ENCODE measurements at places on chromosomes 1 and 21.

DNA sequence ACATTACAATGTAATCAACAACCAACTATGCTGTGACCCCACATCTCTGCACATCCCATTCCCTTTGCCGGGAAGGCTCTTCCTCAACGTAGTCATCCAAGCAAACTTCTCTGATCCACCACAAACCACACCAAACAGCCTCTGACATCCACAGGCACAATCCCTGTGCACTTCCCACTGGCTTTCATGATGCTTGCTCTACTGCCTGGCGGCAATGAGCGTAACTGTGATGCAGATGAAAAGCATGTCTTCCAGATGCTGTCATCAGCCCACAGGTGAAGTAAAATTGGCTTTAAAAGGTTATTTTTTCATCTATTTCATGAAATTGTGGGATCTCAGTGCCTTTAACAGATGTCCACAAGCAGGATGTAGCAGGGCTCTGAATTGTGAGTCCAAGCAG is 635.2 kb downstream of the SMYD3 start:
- no peaks in the 10 kb centered on the region for H3K27me3 ChIP-seq
- H3K36me3 ChIP-seq = no peaks in the 10 kb centered on the region
- no peak overlapping the region for H3K4me3 ChIP-seq
- H3K4me1 ChIP-seq = no peaks in the 10 kb centered on the region
- no peak overlapping the region for H3K27ac ChIP-seq

DNA sequence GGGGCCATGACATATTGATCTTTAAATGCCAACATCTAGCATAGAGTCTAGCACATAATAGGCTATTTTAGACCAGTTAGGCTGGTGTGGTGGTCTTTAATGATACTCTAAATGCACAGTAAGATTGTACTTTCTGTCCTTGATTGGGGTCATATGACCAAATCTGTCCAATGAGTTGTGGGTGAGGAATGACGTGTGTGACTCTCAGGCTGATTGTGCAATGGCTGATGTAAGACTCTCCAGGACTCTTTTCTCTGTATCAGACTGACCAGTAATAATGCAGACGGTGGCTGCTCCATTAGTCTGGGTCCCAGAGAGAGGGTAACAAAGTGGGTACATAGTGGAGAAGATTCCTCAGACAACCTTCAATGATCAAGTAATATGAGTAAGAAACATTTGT is 541.6 kb upstream of the CAMK1G start:
- no peak overlapping the region for H3K27ac ChIP-seq
- H3K27me3 ChIP-seq = no peaks in the 10 kb centered on the region
- no peaks in the 10 kb centered on the region for H3K36me3 ChIP-seq
- DNase-seq = no peak

GRCh38 chr21:27688773-27689172 is 721.9 kb upstream of the ADAMTS5 start:
- no peaks in the 10 kb centered on the region for H3K36me3 ChIP-seq
- no peaks in the 10 kb centered on the region for H3K4me1 ChIP-seq
- no peak overlapping the region for H3K27ac ChIP-seq
- H3K4me3 ChIP-seq = no peak overlapping the region
- DNase-seq = no peak

GRCh38 chr21:36400719-36401118 is 15.5 kb downstream of the CHAF1B start:
- no peaks in the 10 kb centered on the region for H3K27me3 ChIP-seq
- H3K36me3 ChIP-seq = peaks cover 6% of the 10 kb centered on the region
- no peak for DNase-seq
- no peak overlapping the region for H3K27ac ChIP-seq

- no peak overlapping the region for H3K27ac ChIP-seq
- H3K36me3 ChIP-seq = no peaks in the 10 kb centered on the region
- H3K27me3 ChIP-seq = peaks cover 2% of the 10 kb centered on the region
- no peak overlapping the region for H3K4me3 ChIP-seq
These were observed 42.4 kb downstream of the ZNF697 start for GRCh38 chr1:119605686-119606085.

DNA sequence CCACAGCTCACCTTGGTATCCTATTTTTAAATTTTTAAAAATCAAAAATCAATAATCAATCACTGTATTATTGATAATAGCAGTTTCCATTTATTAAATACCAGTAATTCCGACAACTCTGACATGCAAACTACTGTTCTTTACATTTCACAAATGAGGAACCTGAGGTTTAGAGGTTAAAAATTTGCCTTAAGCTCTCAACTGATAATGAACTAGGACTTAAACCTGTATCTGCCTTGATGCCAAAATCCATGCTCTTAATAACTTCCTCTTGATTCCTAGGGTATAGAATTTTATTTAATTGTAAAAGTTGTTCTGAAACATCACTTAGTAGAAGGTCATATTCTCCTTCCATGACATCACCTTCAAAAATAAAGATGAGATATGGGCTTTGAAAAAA is 5.6 kb downstream of the ARHGAP29 start:
- no peak for DNase-seq
- H3K27me3 ChIP-seq = peaks cover 11% of the 10 kb centered on the region
- H3K36me3 ChIP-seq = no peaks in the 10 kb centered on the region

DNA sequence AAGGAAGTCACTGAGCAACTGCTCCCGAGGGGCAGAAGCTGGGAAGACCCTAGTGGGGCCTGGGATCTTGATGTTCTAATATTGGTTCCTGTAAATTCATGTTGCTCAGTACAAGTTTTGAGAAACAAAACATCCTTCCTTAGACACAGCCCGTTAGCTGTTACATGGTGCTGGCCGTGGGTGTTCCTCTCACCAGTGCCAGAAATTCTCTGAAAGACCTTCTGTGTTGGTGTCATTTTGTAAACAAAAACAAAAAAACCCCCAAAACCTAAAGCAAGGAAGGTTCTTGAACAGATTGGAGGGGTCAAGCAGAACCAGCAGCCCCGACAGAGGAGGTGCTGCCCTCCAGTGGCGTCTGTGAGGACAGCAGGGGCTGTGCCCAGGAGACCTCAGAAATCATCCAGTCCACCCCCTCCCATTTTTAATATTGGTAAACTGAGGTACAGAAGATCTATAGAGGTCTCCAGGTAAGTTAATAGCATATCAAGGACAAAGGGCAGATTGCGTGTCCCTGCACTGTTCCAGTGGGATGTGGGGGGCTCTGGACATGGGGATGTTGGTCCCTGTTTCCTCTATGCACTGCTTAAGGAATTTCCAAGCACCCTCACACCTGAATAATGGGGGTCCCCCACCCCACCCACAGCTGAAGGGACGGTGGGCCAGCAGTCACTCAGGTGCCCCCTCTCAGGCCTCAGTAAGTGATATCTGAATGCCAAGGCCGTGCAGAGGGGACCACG is 38.2 kb downstream of the SLC2A7 start:
- DNase-seq = no peak
- no peaks in the 10 kb centered on the region for H3K27me3 ChIP-seq
- peak overlapping the region; percentile 22 for H3K27ac ChIP-seq

- no peak for DNase-seq
- H3K36me3 ChIP-seq = no peaks in the 10 kb centered on the region
- no peak within 1 kb of the TSS for H3K27ac ChIP-seq
- peaks cover 75% of the 10 kb centered on the region for H3K27me3 ChIP-seq
- no peak within 1 kb of the TSS for H3K4me3 ChIP-seq
These were observed at the start of gene PRDM16 for GRCh38 chr1:3068564-3069431. PRDM16 (plus strand) TSS chr1:3069203; CDS start chr1:3069260, 57 bp downstream.

Data from T-cell (primary cell).